ENCODE measurements at places on chromosomes 3 and 15.

GRCh38 chr3:186401556-186401955 lies 39.5 kb upstream of the DGKG start:
- no peak for DNase-seq

DNA sequence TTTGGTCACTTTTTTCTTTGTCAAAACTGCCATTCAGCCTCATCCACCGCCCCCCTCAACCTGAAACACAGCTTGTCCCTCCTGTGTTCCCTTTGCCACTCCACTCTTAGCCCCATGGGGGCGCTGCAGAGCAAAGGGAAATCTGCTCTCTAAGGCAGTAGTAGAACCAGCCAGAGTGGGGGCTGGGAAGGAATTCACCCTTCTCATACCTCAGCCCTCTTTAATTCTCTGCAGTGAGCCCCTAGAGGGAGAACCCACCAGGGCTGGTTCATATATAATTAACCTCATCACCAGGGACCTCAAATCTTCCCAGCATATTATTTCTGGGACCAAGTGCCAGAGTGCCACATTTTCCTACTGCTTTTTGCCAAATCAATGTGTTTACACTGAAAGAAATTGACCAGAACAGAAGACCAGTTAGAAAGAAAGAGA lies 2.8 kb upstream of the BCL6 start:
- DNase-seq = peak; percentile 60

GRCh38 chr3:183988216-183988790 lies 29.4 kb downstream of the ABCC5 start:
- DNase-seq = peak; percentile 70

DNA sequence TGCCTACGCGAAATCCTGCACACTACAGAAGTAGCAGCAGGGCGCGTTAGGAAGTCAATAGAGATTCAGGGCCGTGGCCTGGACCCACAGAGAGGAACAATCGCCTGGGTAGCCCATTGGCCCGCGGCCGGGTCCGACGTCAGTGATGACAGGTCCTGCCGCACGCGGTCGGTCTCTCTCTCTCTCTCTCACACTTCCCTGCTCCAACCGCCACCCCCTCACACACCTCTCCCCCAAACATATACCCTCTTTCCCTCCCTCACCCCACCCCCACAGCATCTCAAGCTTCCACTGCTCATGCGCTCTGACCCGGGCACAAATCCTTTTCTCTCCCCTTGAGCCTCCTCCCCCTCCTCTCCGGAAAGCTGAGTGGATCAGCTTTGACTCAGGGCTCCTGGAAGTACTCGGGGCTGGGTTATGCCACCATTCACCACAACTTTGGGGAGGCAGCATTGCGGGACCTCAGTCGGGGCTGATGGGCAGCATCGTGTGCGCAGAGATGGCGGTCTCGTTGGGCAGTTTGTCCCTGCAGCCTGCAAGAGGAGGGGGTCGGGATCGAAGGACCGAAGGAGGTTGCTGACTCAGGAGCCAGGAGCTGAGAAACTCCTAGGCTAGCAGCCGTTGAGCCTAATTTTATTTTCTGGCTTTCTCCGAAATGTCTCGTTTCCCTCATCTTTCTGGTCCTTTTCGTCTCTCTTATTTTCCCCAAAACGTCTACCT lies 9.0 kb downstream of the ZIC4 start:
- no peak for DNase-seq
